Iris pigment epithelial cell (primary cell): ENCODE measurements at places on chromosomes 5 and 9.

GRCh38 chr5:19301271-19301670 is 686.7 kb downstream of the CDH18 start:
- DNase-seq: no peak

- no peak for DNase-seq
These were observed 123.1 kb upstream of the SV2C start for GRCh38 chr5:75960129-75960528.

GRCh38 chr5:135018457-135018856 is 15.6 kb downstream of the PITX1 start:
- DNase-seq: no peak

- no peak for DNase-seq
These were observed 77.1 kb upstream of the KLF4 start for GRCh38 chr9:107566611-107567061.

GRCh38 chr5:54171645-54172384 is 138.6 kb downstream of the ARL15 start:
- DNase-seq: peak; percentile 82

- peak; percentile 17 for DNase-seq
These were observed 1.1 kb downstream of the HSPA9 start for GRCh38 chr5:138573949-138574670.

DNA sequence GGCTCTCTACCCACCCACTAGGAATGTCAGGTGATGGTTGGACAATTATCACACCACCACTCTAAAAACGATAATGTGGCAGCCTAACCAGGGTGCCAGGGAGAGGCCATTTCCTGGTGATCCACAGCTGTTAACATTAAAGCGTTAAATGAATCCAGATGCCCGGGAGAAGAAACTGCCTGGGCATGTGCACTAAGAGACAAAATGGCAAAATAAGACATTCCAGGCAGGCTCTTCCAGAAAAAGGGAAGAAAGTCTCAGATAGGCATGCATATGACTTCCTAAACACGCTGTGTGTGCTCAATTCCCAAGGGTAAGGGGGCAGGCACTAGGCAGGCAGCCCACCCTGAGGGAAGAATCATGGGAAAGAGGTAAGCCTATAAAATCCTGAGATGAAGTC is 4.6 kb upstream of the TXN start:
- no peak for DNase-seq

DNA sequence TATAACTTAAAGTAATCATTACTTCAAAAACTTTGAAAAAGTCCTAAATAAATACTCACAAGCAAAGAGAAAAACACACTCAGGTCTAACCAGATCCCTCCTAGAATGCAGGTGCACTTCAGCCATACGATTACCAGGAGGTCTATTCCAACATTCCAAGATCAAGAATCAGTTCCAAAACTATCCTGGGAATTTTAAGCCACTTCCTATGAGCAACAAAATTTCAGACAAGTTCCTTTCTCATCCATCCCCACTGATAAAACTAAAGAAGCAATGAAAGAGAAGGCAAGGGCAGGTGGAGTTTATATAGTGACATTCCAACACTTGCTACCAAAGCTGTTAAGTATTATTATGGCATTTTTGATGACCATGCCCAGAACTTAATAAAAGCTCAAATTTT is 29.6 kb downstream of the MLLT3 start:
- no peak for DNase-seq

- no peak for DNase-seq
These were observed 1406.5 kb upstream of the ACO1 start for GRCh38 chr9:30977965-30978364.

GRCh38 chr5:176382721-176383120 is 5.7 kb downstream of the NOP16 start:
- no peak for DNase-seq

DNA sequence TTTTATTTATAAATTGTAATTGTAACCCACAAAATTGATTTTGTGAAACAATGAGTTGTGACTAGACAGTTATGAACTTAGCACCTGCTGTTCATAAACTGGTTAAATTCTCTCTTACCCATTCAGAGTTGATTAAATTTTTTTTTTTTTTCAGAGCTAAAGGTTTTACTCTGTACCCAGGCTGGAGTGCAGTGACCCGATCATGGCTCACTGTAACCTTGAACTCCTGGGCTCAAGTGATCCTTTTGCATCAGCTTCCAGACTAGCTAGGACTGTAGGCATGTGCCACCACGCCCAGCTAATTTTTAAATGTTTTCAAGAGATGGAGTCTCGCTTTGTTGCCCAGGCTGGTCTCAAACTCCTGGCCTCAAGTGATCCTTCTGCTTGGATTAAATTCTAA is 1.9 kb downstream of the HSD17B4 start:
- no peak for DNase-seq

DNA sequence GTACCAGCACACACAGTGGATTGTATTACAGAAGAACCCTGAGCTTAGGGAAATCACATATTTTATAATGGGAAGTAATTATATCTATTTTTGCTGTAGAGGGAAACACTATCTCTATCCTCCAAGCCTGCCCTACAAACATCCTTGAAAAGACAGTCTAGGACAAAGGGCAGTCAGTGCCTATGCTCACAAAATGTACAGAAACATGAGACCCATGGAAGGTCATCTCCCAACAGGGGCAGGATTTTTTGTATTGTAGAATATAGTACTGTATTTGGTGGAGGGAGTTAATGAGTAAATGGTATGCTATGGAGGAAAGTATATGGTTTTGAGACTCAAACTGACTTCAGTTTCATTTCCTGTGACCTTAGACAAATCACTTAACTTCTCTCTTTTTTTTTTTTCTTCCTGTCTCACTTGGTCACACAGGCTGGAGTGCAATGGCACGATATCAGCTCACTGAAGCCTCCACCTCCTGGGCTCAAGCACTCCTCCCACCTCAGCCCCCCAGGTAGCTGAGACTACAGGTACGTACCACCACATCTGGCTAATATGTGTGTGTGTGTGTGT is 5.8 kb upstream of the RAB14 start:
- no peak for DNase-seq

- DNase-seq: no peak
These were observed 225.3 kb upstream of the CLINT1 start for GRCh38 chr5:158084292-158084691.

DNA sequence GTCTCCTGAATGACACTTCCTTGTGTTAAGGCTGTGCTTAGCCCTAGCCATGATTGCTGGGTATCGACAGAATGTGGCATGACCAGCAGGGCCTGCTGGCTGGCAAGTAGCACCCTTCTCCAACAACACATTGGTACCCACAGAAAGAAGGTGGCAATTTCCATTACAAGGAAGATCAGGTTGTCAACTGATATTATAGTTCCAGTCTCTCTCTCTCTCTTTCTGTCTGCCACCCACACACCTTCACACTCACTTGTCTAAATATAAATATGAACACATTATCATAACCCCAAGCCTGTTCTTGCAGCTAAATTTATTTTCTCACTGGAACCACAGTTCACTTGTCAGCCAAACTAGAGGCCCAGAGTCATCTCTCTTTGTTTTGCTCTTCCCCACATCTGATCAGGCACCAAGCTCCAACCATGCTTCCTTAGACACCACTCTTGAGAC is 408.1 kb upstream of the PIK3R1 start:
- DNase-seq: no peak

DNA sequence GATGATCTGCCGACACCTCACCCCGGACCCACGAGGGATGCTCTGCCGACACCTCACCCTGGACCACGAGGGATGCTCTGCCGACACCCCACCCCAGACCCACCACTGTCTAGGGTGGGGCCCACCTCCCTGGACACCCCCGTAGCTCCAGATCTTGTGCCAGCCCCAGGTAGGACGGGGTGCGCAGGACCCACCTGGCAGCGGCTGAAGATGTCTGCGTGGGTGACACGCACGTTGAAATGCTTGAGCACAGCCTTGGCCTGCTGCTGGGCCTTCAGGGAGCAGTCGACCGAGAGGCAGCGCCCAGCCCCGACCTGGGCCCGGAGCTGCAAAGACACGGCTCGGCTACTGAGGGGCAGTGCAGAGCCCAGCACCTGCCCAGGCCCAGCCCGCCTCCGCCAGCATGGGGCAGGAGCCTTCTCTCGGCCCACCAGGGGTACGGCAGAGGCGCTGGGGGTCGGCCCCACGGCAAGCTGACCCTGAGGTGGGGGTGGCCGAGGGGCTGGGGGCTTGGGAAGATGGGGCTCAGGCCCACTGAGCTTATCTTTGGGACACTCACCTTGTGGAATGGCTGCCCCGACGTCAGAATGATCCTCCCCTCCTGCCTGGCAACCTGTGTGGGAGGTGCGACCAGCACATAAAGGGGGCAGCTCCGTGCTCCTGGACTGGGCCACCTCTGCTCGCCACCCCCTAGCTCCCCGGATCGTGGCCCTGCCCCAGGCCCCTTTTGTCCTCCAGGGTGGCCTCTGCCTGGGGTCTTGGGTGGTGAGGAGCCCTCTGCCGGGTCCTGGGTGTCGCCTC is 21.7 kb upstream of the NRARP start:
- DNase-seq: no peak

- DNase-seq: no peak
These were observed 18.3 kb upstream of the NEK6 start for GRCh38 chr9:124239249-124240073.

DNA sequence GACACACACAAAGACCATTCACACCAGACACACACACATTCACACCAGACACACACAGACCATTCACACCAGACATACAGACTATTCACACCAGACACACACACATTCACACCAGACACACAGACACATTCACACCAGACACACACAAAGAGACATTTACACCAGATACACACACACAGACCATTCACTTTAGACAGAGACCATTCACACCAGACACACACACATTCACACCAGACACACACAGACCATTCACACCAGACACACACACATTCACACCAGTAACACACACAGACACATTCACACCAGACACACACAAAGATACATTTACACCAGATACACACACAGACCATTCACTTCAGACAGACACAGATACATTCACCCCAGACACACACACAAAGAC is 29.0 kb upstream of the FCN1 start:
- no peak for DNase-seq

GRCh38 chr5:85000671-85001070 is 616.0 kb upstream of the EDIL3 start:
- peak; percentile 56 for DNase-seq

GRCh38 chr9:79115176-79115575 is 456.6 kb upstream of the TLE4 start:
- no peak for DNase-seq

DNA sequence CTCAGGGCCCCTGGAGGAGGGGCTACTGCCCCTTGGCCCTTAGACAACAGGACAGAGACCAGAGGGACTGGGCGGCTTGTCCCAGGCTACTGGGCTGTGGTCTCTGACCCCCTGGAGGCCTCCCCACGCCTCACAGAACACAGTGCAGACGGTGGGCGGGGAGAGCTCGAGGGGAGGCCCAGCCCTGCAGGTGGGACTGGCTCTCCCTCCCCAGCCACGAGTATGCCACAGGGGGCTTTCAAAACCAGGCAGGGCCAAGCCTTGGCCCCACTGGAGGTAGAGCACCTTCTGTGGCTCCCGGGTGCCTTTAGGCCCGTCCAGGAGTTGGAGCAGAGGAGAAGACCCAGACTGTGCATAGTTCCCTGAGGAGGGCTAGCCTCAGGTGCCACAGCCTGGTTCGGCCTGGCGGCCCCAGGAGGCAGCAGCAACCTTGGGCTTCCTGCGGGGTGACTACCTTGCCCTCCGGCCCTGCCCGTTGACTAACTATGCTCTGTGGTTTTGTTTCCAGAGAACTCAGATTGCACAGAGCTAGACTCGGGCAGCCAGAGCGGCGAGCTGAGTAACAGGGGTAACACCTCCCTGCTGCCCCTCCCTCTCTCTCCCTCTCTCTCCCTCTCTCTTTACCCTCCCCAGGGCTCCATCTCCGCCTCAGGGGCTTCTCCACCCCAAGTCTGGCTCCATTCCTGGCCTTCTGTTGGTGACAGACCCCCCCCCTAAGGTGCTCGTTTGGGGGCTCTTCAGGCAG is 15.5 kb downstream of the CARD19 start:
- peak; percentile 78 for DNase-seq

DNA sequence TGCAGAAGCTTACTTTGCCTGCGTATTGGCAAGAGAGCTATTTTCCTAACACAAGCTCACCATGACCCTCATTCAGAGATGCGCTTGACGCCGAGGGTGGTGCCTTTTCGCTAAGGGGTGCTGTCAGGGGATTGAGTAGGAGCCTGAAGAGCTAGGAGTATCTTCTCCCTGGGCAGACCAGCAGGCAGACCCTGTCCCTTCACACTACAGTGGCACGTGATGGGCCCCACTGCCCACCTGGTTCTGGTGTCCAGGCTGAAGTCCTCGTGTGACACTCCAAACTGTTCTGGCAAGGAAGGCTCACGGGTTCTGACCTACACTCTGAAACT is 198.3 kb downstream of the AUH start:
- no peak for DNase-seq

GRCh38 chr5:79878721-79879336 is 112.2 kb downstream of the MTX3 start:
- no peak for DNase-seq

- peak; percentile 8 for DNase-seq
These were observed 131.7 kb upstream of the VLDLR start for GRCh38 chr9:2489838-2490314.

DNA sequence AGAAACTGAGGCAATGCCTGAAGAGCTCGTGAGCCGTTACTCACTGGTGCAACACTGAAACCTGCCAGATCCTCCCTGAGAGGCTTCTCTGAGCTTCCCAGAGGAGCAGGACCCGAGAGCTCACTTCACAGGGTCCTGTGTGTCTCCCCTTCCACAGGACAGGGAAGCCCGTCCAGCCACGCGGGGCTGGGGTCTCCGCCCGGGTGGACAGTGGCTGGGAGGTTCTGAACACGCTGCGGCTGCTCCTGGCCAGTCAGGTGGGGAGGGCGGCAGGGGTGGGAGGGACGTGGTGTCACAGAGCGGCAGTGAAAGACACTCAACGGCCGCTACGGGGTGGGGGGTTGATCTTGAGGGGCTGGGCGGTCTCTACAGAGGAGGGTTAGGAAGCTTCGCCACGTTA is 290 bp upstream of the ZDHHC11 start:
- DNase-seq: no peak

- DNase-seq: no peak
These were observed 80.1 kb upstream of the DMAC1 start for GRCh38 chr9:7879551-7880245.
